ENCODE measurements at places on chromosomes 4 and X.

GRCh38 chrX:14819769-14820168 is 53.1 kb downstream of the FANCB start:
- no peak for DNase-seq

DNA sequence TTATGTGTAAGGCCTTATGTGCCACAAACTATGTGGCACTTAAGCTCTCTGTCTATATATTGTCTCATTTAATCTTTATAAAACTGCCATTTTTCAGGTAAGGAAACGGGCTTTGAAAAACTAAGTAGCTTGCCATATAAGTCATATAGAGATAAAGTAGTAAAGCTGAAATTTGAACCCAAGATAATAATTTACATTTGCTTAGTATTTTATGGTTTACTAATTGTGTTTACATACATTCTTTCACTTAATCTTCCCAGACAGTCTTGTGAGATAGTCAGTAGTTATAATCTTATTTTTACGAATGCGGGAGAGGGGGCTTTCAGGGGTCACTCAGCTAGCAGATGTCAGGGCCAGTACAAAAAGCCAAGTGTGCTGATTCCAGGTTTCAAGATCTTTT is 13.9 kb upstream of the CCNG2 start:
- DNase-seq: no peak

GRCh38 chr4:2757426-2757825 is 1.3 kb upstream of the TNIP2 start:
- DNase-seq: no peak

GRCh38 chr4:24582235-24582832 is 2.0 kb downstream of the DHX15 start:
- no peak for DNase-seq

GRCh38 chr4:10047967-10048366 is 26.7 kb upstream of the SLC2A9 start:
- DNase-seq: no peak

DNA sequence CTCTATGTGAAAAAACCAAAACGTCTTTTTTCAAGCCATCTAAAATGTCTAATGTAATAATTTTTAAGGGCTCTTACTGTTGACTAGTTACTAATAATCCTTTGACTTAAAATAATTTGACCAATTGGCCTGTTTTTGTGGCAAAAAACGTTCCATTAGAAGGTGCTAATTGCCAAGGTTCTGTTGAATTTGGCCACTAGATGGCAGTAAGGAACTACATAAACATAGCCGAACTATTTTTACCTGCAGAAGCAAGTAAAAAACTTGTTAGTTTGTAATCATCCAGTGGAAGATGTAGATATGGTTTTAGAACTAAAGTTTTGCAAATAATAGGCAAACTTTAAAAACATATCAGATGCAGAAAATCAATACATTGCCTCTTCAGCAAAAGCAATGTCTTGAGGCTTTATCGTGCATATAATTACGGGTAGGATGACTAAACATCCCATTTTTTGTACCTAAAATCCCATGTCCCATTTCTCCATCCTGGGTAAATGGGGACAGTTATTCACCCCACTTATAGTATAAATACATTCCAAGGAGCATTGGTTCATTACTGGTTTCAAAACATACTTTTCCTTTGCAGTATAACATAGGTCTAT is 57.6 kb downstream of the PROM1 start:
- peak; percentile 66 for DNase-seq

DNA sequence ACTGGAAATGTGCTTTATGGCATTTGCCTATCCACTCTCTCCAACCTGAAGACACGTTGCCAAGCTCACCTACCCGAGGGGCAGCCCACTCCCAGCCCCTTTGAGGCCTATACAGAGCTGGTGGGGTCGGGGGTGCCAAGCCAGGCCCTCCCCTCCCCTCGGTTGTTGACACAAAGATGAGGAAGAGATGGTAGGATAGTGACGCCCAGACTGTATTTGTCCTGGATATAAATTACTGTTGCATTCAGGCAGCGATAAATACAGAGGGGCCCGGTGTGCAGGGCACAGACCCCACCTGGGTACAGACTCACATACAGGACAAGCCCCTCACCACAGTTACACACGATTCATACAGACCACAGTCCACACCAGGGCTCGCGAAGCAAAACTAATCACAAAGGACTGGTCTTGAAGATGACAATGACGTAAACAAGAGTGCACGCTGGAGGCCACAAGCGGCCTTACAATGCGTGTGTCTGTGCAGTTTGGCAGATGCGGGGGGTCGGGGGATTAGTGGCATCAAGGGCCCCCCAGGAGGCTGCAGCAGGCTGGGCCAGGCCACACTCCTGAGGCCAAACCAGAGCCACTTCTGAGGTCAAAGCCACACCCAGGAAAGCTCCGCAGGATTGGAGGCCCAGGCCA is 14.6 kb downstream of the DGKQ start:
- no peak for DNase-seq

DNA sequence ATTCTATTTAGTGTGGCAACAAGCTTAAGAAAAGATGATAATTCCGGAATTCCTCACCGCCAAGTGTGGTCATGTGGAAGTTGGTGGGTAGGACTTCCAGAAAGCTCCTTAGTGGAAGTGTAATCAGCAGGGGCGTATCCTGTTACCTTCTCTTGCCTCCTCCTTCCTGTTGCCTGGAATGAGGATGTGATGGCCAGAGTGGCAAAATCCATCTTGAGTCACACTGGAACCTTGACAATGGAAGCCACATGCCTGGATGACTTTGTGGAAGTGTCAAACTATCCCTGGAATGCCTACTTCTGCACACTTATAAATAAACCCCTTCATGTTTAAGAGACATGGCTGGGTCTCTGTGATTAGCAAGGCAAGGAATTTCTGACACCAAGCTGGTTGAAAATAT is 191.0 kb downstream of the PRDM5 start:
- no peak for DNase-seq

- DNase-seq: no peak
Measured at GRCh38 chrX:5823903-5824302, 404.8 kb downstream of the NLGN4X start.

GRCh38 chr4:174210354-174210753 is 73.1 kb downstream of the FBXO8 start:
- DNase-seq: no peak

GRCh38 chr4:3262208-3263052 is 13.5 kb downstream of the MSANTD1 start:
- DNase-seq: no peak

DNA sequence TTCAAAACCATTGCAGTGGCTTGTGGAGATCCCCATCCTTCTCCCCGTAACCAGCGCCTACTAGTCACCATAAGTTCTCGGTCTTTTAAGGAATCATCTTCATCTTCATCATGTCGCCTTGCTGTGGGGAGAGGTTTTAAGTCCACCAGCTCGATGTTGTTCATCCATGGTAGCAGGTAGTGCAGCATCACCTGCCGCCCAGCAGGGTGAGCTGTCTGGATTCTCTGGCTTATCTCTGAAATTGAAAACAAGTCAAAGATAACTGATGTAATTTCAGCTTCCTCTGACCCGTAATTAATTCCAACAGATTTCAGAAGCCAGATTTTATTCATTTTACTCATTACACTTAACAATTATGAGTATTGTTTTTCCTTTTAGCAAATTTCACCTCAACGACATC is 67.4 kb downstream of the ZAR1 start:
- no peak for DNase-seq

- DNase-seq: no peak
Measured at GRCh38 chrX:136667446-136668168, 19.6 kb downstream of the CD40LG start.

- DNase-seq: peak; percentile 58
Measured at GRCh38 chr4:184845367-184846021, 19.7 kb upstream of the ACSL1 start.

GRCh38 chrX:109268340-109268739 is 213.5 kb downstream of the GUCY2F start:
- DNase-seq: no peak

- no peak for DNase-seq
Measured at GRCh38 chr4:144750348-144750747, 104.4 kb downstream of the HHIP start.

DNA sequence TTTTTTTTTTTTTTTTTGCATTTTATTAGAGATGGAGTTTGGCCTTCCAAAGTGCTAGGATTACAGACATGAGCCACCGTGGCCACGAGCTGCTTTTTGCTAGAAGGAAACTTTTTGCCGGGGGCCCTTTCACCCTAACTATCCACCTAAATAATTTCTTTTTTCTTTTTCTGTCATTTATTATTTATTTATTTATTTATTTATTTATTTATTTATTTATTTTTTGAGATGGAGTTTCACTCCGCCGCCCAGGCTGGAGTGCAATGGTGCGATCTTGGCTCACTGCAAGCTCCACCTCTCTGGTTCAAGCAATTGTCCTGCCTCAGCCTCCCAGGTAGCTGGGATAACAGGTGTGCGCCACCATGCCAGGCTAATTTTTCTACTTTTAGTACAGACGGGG is 303.9 kb downstream of the ASMT start:
- no peak for DNase-seq

DNA sequence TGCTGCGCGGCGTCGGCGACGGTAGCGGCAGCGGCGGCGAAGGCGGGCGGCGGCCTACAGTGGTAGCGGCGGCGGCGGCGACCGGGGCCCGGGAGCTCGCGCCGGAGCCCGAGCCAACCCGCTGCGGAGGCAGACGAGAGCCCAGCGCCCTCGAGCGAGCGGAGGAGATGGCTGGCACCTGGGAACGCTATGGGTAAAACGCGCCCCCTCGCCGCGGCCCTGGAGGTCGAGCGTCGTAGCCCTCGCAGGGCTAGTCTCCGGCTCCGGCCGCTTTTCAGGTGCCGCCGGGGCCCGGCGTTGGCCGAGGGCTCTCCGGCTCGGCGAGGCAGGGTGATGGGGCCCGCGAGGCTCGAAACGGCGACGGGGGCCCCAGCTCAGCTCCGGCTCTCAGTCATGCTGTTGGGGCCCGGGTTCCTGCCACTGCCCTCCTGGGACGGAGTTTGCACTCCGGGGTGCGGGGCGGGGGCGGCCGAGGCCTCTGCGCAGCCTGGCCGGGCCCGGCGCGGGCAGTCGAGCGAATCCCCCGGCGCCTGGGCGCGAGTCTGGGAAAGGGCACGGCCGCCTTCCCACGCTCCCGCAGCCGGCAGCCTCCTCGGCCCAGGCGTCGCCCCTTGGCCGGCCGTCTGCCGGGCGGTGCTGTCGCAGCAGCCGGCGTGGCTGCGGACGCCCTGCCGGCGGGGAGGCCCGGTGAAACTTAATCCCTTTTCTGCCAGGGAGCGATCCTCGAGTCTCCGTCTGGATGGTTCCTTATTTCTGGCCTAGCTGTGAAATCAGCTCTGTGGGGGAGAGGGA is 768 bp downstream of the MID2 start:
- peak; percentile 29 for DNase-seq

All from astrocyte of the spinal cord (primary cell).